ENCODE measurements at places on chromosomes 5 and 9. TPM values are rescaled to one million over a fixed set of nuclear protein-coding genes. Genes with fewer than 3 reads are reported as not detected.

- no peak overlapping the region for H3K4me3 ChIP-seq
- no peak for DNase-seq
- peaks cover 52% of the 10 kb centered on the region for H3K4me1 ChIP-seq
- no peaks in the 10 kb centered on the region for H3K27me3 ChIP-seq
Observed at GRCh38 chr9:136572828-136573625, 27.2 kb upstream of the NOTCH1 start.

DNA sequence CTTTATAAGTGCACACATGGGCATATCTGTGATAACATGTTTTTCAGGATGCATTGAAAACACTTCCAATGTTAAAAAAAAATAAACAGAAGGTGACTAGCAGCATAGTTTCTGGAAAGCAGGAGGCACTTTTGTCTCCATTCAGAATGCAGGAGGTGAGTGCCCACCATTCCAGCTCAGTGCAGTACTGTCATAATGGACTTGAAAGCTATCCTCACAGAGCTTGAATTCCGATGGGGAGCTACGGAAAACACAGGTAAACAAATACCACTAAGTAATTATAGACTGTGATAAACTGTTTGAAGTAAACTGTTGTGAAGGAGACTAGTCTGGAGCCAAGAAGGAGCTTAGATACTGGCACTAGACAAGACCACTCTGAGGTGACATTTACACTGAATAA, 9.9 kb downstream of the FBN2 start:
- no peaks in the 10 kb centered on the region for H3K36me3 ChIP-seq
- no peak for DNase-seq
- peaks cover 10% of the 10 kb centered on the region for H3K4me1 ChIP-seq

- no peaks in the 10 kb centered on the region for H3K27me3 ChIP-seq
- peaks cover 70% of the 10 kb centered on the region for H3K4me1 ChIP-seq
- peak overlapping the region; percentile 88 for H3K27ac ChIP-seq
- H3K4me3 ChIP-seq = no peak overlapping the region
- DNase-seq = peak; percentile 68
Observed at GRCh38 chr9:109072133-109072692, 47.5 kb downstream of the TMEM245 start.

- no peaks in the 10 kb centered on the region for H3K36me3 ChIP-seq
- H3K4me1 ChIP-seq = no peaks in the 10 kb centered on the region
- no peak for DNase-seq
- H3K27me3 ChIP-seq = no peaks in the 10 kb centered on the region
Observed at GRCh38 chr5:167402671-167403070, 888.8 kb upstream of the WWC1 start.

The CORO2A gene
- 18.9 TPM for total RNA-seq

- H3K36me3 ChIP-seq = no peaks in the 10 kb centered on the region
- no peak overlapping the region for H3K4me3 ChIP-seq
- no peak for DNase-seq
- no peak overlapping the region for H3K27ac ChIP-seq
- no peaks in the 10 kb centered on the region for H3K27me3 ChIP-seq
- no peaks in the 10 kb centered on the region for H3K4me1 ChIP-seq
Observed at GRCh38 chr5:29662876-29663275, 1530.6 kb upstream of the CDH6 start.

The ANKRD34B gene
- total RNA-seq = not detected

DNA sequence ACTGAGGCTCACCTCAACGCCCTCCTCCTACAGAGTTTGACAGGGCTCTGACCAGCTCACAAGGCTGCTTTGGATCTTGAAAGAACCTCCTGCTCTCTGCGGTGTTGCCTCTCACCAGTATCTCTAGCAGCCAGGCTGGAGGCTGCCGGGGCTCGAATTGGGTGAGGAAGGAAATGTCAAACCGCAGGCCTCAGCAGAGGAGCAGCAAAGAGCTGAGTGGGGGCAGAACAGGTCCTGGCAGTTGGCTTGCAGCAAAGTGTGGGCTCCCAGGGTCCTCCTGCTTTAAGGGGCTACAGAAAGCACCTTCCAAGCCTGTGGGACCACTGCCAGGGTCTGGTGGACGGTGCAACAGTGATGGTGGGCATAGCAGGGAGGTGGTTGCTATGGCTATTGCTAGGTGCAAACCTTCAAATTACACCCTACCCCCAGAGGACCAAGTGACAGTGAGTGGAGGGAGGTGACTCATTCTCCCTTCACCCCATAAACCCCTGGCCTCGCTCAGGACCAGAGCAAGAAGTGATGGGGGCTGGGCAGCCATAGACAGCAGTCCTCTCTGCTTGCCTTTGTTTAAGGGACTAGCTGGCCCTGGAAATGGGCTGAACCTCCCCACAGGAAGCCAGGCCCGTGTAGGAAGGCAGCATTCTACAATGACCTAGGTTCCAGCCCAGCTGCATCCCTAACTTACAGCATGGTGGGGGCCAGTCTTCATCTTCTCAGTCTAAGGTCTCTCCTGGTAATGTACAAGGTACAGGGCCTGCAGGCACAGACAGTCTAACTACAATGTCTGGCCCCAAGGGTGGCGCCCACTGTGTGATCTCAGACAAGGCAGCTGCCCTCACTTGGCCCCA, 18.7 kb downstream of the LCP2 start:
- H3K36me3 ChIP-seq = no peaks in the 10 kb centered on the region
- H3K4me1 ChIP-seq = no peaks in the 10 kb centered on the region
- no peaks in the 10 kb centered on the region for H3K27me3 ChIP-seq
- H3K27ac ChIP-seq = no peak overlapping the region

DNA sequence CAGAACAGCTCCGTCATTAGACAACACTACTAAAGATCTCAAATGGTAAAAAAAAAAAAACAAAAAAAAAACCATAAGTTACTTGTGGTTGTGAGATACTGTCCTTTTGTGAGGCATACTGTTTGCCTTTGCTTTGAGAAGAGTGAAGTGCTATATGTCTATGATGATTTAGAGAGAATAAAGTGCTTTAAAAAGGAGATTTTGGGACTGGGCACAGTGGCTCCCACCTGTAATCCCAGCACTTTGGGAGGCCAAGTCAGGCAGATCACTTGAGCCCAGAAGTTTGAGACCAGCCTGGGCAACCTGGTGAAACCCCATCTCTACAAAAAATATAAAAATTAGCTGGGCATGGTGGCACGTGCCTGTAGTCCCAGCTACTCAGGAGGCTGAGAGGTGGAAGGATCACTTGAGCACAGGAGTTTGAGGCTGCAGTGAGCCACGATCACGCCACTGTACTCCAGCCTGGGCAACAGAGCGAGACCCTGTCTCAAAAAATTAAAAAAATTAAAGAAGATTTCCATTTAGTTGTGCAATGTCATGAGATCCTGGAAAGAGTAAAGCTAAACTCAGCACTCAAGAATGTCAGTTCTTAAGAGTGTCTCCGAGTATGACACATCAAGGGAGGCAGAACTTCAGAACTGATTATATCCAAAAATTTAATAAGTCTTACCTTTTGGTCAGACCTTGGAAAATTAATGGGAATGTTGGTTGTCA, 87.3 kb downstream of the PRDM6 start:
- DNase-seq = no peak
- H3K27ac ChIP-seq = no peak overlapping the region
- H3K36me3 ChIP-seq = no peaks in the 10 kb centered on the region
- no peaks in the 10 kb centered on the region for H3K27me3 ChIP-seq

The MED22 gene
- 65.6 TPM for total RNA-seq

The CNTNAP3 gene
- not detected for total RNA-seq

GRCh38 chr9:114850871-114851270, 45.0 kb upstream of the TNFSF15 start:
- no peaks in the 10 kb centered on the region for H3K27me3 ChIP-seq
- no peak for DNase-seq
- H3K27ac ChIP-seq = no peak overlapping the region
- no peaks in the 10 kb centered on the region for H3K36me3 ChIP-seq

GRCh38 chr5:150461231-150461630, 11.7 kb upstream of the RPS14 start:
- H3K27ac ChIP-seq = no peak overlapping the region
- H3K4me3 ChIP-seq = no peak overlapping the region
- no peaks in the 10 kb centered on the region for H3K36me3 ChIP-seq
- no peaks in the 10 kb centered on the region for H3K27me3 ChIP-seq
- peaks cover 20% of the 10 kb centered on the region for H3K4me1 ChIP-seq

The MACIR gene
- total RNA-seq = 4.1 TPM

GRCh38 chr9:114275246-114276004, 47.5 kb upstream of the ORM1 start:
- H3K36me3 ChIP-seq = peaks cover 4% of the 10 kb centered on the region
- peaks cover 16% of the 10 kb centered on the region for H3K4me1 ChIP-seq
- H3K27me3 ChIP-seq = no peaks in the 10 kb centered on the region
- no peak overlapping the region for H3K27ac ChIP-seq
- peak; percentile 13 for DNase-seq

The SPATA6L gene
- 2.4 TPM for total RNA-seq

The CKMT2 gene
- not detected for total RNA-seq

- H3K4me3 ChIP-seq = no peak overlapping the region
- no peaks in the 10 kb centered on the region for H3K27me3 ChIP-seq
- no peak overlapping the region for H3K27ac ChIP-seq
- H3K4me1 ChIP-seq = no peaks in the 10 kb centered on the region
Observed at GRCh38 chr5:100970646-100971255, 67.7 kb upstream of the ST8SIA4 start.
